ENCODE measurements at places on chromosomes 1 and 21.
A peak's percentile ranks its signal among the peaks of the same experiment; 100 is the strongest.

GRCh38 chr1:166796620-166797236 lies 42.5 kb upstream of the POGK start:
- DNase-seq: no peak

- no peak for DNase-seq
Observed at GRCh38 chr1:54809496-54810074, 8.5 kb upstream of the TTC22 start.

- DNase-seq: peak; percentile 43
Observed at GRCh38 chr1:47436979-47437446, 831 bp upstream of the FOXD2 start.

GRCh38 chr21:42165901-42166300 lies 53.0 kb upstream of the ABCG1 start:
- DNase-seq: no peak

GRCh38 chr1:118144684-118145083 lies 40.3 kb downstream of the SPAG17 start:
- no peak for DNase-seq

- DNase-seq: no peak
Observed at GRCh38 chr1:59359325-59359724, 62.4 kb downstream of the FGGY start.

- DNase-seq: no peak
Observed at GRCh38 chr21:46559291-46559983, 45.4 kb downstream of the S100B start.

GRCh38 chr1:154445040-154445472 lies 39.9 kb downstream of the IL6R start:
- DNase-seq: peak; percentile 78

DNA sequence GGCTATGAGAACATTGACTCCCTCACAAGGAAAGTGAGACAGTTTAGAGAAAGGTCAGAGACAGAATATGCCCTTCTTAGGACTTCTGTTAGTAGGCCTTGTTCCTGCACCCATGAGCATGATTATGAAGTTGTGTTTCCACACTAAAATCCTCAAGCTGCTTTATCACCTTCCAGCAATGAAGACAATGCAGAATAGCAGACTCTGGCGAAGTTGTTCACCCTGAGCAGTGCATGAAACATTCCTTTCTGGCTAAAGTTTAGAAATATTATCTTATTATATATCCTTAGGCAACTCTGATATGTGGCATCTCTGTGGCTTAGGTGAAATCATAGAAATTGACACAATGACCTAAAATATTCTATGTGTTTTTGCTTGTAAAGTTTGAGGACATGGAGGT lies 13.9 kb upstream of the OR2G2 start:
- no peak for DNase-seq

DNA sequence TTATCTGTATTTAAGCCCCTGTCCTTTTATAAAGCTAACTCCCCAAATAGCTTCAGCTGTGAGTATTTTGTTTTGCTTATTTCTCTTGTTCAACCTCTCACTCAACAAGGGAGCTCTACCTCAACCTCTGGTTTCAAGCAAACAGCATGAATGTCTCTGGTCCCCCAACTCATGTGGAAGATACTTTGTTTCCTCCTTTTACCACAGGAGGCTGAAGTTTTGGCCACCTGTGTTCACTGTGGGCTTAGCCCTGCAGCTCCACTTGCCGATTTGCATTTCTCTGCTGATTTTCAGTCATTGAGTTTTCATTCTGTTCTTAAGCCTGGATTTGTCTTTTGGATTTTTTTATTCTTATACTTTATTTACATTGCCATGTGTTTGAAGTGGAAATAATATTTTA lies 613.1 kb downstream of the USP25 start:
- DNase-seq: no peak

DNA sequence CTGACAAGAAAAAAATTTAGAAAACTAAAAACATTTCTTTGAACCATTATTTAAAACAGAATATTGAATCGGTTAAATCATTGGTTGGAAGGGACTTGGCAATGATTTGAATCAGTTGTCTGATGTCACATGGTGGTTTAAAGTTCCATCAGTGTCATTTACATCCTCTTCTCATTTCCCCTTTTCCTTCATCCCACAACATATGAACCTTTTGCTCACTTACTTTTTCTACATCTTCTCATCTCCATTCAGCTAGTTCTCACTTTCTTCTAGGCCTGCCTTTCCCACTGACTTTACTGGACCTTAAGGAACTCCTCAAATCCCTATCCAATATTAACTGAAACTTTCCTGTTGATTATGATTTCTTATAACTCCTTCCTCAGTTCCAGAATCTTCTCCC lies 58.5 kb downstream of the PHACTR4 start:
- DNase-seq: no peak

- DNase-seq: no peak
Observed at GRCh38 chr1:196393282-196393681, 215.0 kb downstream of the KCNT2 start.

- DNase-seq: no peak
Observed at GRCh38 chr1:45796381-45796780, 7.0 kb upstream of the MAST2 start.

DNA sequence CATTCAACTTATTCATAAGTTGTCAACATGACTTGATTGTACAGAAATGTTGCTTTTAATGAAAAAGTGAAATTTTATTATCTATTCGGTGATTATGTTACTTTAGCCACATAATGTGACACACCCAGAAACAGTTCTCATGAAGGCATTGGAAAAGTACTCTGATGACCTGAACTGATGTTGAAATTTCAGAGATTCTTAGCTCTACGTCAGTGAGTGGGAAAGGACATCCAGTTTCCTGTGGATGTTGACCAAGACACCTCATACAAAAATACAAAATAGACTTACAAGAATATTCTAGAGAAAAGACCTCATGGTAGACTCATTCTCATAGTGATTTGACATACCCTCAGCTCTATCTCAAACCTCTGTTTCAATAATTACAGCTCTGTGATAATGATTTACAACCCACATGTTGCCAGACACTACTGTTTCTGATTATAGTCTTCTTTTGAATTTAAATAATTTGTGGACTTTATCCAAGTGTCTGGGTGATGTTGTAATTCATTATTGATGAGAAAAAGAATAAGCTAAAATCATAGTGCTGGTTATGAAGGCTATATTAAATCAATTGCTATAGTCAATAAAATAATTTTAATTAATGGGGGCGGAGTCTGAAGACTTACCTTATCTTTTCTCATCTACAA lies 37.3 kb downstream of the KCNK2 start:
- peak; percentile 48 for DNase-seq

- DNase-seq: no peak
Observed at GRCh38 chr1:55931081-55931940, 648.1 kb downstream of the PLPP3 start.

DNA sequence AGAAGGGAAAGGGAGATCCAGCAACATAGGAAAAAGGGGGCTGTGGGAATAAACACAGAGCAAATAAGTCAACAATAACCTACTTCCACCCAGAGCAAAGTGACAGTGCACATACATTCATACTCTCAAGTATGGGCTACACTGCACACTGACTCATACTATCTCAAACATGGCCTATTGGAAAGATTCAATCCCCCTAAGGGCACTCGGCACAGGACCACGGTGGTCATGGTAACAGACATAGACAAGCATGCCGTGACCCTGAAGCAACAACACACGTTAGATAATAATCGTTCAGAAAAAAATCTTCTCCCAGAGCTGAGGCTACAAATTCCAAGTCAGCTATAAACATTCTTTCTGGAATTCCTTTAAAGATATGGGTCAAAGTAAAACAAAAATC lies 16.8 kb upstream of the JAK1 start:
- DNase-seq: peak; percentile 39

GRCh38 chr1:29500651-29501050 lies 264.3 kb downstream of the PTPRU start:
- DNase-seq: no peak

- no peak for DNase-seq
Observed at GRCh38 chr1:75014250-75014649, 119.9 kb upstream of the LHX8 start.

- peak; percentile 35 for DNase-seq
Observed at GRCh38 chr1:226821719-226822085, 48.7 kb upstream of the PSEN2 start.

GRCh38 chr1:85612704-85613361 lies 32.3 kb downstream of the CCN1 start:
- peak; percentile 68 for DNase-seq

- no peak for DNase-seq
Observed at GRCh38 chr1:248791010-248791409, 34.7 kb downstream of the SH3BP5L start.

DNA sequence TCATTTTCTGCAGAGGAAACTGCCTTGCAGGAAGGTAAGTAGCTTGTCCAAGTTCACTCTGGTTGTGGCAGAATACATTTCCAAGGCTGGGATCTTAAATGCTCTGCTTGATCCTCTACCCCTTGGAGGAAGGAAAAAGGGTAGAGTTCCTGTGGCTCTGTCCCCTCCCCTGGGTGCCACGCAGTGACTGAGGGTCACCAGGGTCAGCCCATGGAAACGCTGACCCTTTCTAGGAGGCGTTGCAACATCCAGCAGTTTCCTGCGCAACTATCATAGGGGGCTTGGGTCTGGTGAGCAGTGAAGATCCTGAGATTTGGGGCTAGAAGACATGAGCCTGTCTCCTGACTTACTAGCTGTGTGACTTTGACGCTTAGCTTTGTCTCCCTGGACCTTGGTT lies 29.4 kb upstream of the EPS8L3 start:
- no peak for DNase-seq

DNA sequence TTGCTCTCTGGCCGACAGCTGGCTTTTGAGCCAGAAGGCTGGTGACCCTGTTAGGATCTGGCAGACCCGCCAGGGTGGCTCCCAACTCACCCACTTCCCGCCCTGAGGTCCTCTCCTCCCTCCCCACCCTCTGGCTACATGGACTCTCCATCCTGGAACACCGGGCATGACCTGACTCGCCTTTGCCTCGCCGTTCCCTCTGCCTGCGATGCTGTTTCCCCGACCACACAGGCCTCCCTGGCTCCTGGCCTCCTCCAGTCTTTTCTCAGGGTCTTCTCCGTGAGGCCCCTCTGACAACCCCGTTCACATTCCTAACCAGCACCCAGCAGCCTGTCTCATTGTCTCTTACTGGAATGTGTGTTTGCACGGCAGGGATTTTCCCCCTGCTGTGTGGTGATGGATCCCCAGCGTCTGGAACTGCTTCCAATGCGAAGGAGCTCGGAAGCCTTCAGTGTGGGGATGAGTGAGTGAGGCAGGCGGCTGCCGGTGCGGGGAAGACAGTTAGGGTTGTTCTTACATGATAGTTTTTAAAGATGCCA lies 46.0 kb upstream of the POFUT2 start:
- DNase-seq: no peak

- DNase-seq: peak; percentile 88
Observed at GRCh38 chr21:32007456-32007855, 134.6 kb downstream of the HUNK start.

GRCh38 chr1:226598455-226598849 lies 49.9 kb downstream of the STUM start:
- DNase-seq: no peak

GRCh38 chr1:17611991-17612390 lies 72.5 kb downstream of the ARHGEF10L start:
- DNase-seq: peak; percentile 79

All from AG20443 (cell line).